ENCODE measurements at places on chromosomes 3 and 15. TPM values are rescaled to one million over a fixed set of nuclear protein-coding genes. Genes with fewer than 3 reads are reported as not detected.
A peak's percentile ranks its signal among the peaks of the same experiment; 100 is the strongest.

- peaks cover 10% of the 10 kb centered on the region for H3K36me3 ChIP-seq
- DNase-seq, result no peak
- H3K27ac ChIP-seq, result no peak overlapping the region
- H3K4me1 ChIP-seq, result peaks cover 4% of the 10 kb centered on the region
- no peak overlapping the region for H3K4me3 ChIP-seq
- H3K27me3 ChIP-seq, result peaks cover 4% of the 10 kb centered on the region
These were observed 30.3 kb downstream of the SEC61A1 start for GRCh38 chr3:128082546-128082945.

- H3K4me1 ChIP-seq, result peaks cover 37% of the 10 kb centered on the region
- no peak overlapping the region for H3K27ac ChIP-seq
- H3K36me3 ChIP-seq, result peaks cover 29% of the 10 kb centered on the region
- H3K27me3 ChIP-seq, result no peaks in the 10 kb centered on the region
- no peak overlapping the region for H3K4me3 ChIP-seq
- no peak for DNase-seq
These were observed 14.6 kb downstream of the CHSY1 start for GRCh38 chr15:101237251-101237650.

- H3K4me3 ChIP-seq, result peak overlapping the region; percentile 5
- no peak for DNase-seq
- no peaks in the 10 kb centered on the region for H3K27me3 ChIP-seq
These were observed 5.3 kb downstream of the COPG1 start for GRCh38 chr3:129254536-129255230.

The CEP19 gene
- total RNA-seq, result 6.3 TPM

DNA sequence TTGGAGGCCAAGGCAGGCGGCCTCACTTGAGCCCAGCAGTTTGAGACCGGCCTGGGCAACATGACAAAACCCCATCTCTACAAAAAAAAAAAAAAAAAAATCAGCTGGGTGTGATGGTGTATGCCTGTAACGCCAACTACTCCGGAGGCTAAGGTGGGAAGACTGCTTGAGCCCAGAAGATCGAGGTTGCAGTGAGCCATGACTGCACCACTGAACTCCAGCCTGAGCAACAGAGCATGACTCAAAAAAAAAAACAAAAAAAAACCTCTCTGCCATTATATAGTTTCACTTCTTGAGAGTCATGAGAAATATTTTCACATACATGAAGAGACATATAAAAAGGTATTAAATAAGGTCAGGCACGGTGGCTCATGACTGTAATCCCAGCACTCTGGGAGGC lies 45.9 kb upstream of the CP start:
- H3K4me1 ChIP-seq, result no peaks in the 10 kb centered on the region
- H3K27ac ChIP-seq, result no peak overlapping the region
- no peaks in the 10 kb centered on the region for H3K27me3 ChIP-seq
- H3K4me3 ChIP-seq, result no peak overlapping the region
- DNase-seq, result no peak

GRCh38 chr3:11556851-11557644 lies 86.7 kb downstream of the VGLL4 start:
- H3K4me1 ChIP-seq, result peaks cover 55% of the 10 kb centered on the region
- H3K4me3 ChIP-seq, result peak overlapping the region; percentile 4
- H3K27me3 ChIP-seq, result no peaks in the 10 kb centered on the region
- H3K36me3 ChIP-seq, result peaks cover 19% of the 10 kb centered on the region
- DNase-seq, result no peak

GRCh38 chr3:103494011-103494410 lies 1059.2 kb downstream of the ZPLD1 start:
- H3K4me1 ChIP-seq, result no peaks in the 10 kb centered on the region
- H3K27ac ChIP-seq, result no peak overlapping the region
- no peaks in the 10 kb centered on the region for H3K36me3 ChIP-seq
- no peak for DNase-seq

- peaks cover 15% of the 10 kb centered on the region for H3K4me1 ChIP-seq
- H3K27me3 ChIP-seq, result no peaks in the 10 kb centered on the region
- H3K4me3 ChIP-seq, result no peak overlapping the region
- no peak overlapping the region for H3K27ac ChIP-seq
These were observed 190.9 kb downstream of the FAM43A start for GRCh38 chr3:194876403-194877095.

The MED12L gene
- 12.8 TPM for total RNA-seq

The GABRR3 gene
- not detected for total RNA-seq

DNA sequence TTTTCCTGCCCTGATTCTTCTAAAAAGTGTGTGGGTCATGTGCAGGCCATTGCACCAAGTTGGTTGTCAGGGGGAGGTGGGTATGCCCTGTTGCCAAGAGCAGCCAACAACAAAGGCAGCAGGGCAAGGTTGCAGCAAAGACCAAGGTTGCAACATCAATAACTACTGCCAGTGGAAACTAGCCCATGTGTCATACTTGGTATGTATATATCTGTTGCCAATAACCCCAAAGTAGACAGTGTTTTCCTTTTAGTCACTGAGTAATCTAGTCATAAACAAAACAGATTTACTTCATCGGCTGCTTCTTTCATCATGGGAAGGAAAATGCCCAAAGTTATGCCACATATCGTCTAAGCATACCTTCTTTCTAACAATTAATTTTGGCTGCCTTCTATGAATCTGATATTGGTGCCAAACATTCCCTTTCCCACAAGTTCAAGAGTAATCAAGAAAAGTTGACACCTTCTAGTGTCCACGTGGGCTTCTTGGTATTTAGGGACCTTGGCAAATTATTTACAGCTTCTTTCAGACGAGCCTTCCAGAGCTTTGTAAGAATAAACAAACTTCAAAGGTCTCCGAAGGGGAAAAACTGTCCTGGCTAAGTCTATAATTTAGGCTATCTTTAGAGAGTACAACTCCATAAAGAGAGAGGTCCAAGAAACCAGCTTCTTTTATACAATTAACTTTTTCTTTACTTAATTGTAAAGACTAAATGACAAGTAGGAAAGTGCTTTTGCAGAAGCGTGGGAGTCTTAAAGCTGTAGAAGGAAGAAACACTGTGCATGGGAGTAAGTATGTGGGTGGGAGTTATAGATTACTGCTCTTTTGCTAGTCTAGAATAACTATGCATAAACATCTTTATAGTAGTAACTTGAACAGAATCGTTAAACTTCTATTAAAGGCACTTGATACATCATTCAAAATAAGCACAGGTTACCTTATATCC lies 10.0 kb upstream of the MBNL1 start:
- H3K36me3 ChIP-seq, result no peaks in the 10 kb centered on the region
- H3K27me3 ChIP-seq, result no peaks in the 10 kb centered on the region

GRCh38 chr3:184299488-184300377 lies 692 bp downstream of the PSMD2 start:
- no peaks in the 10 kb centered on the region for H3K27me3 ChIP-seq
- H3K4me1 ChIP-seq, result peaks cover 17% of the 10 kb centered on the region
- peaks cover 18% of the 10 kb centered on the region for H3K36me3 ChIP-seq
- peak overlapping the region; percentile 95 for H3K4me3 ChIP-seq
- DNase-seq, result no peak

DNA sequence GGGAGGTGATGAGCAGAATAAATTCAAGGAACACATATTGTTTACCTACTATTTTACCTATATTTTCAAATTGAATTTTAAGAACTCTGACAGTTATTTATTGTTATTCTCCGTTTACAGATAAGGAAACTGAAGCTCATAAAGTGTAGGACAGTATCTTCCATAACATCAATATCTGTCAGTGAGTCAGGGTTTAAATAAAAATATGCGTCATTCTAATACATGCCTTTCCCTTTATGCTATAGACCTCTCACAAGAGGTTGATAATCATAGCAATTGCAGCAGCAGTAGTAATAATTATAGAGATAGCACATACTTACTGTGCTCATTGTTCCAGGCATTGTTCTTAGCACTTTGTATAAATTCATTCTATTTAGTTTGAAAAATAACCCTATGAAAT lies 101.1 kb downstream of the EPHA6 start:
- DNase-seq, result no peak
- no peak overlapping the region for H3K4me3 ChIP-seq
- H3K36me3 ChIP-seq, result no peaks in the 10 kb centered on the region
- H3K4me1 ChIP-seq, result no peaks in the 10 kb centered on the region
- H3K27ac ChIP-seq, result no peak overlapping the region

The CGNL1 gene
- 1.2 TPM for total RNA-seq

The CACNA2D3 gene
- 0.34 TPM for total RNA-seq

The PSTPIP1 gene
- total RNA-seq, result 1.5 TPM

The ILDR1 gene
- not detected for total RNA-seq

The FGF12 gene
- 3.0 TPM for total RNA-seq

The FHIT gene
- 5.2 TPM for total RNA-seq

DNA sequence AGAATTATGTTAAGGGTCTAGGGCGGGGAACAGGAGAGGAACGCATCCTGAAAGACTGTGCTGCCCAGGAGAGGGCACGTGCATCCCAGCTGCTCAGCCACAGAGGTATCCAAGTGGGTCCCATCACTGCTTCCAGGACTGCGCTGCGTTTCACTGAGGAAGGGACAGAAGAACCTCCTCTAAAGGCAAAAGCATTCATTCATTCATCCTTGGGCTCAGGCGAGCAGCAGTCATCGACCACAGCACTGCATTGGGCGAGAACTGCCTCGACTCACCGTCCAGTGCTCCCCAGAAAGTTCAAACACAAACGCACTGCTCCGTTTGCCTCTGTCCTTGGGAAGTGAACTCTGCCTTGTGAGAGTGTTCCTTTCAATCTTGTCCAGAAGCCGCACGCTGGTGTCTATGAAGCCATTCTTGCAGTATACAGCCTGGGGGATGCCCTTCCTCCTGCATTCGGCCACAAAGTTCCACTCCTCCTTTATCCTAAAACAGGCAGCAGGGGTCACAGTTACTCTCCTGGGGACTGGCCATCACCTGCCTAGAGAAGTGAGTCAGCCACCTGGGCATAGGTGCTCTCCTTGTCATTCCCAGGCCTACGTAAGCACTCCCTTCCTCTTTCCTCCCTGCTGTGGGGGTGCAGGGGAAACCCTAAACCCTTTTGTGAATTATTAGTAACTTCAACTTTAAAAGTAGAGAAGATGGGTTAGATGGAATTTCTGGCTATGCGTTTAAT lies 21.2 kb downstream of the LRRC2 start:
- H3K27ac ChIP-seq, result no peak overlapping the region
- H3K36me3 ChIP-seq, result no peaks in the 10 kb centered on the region
- H3K4me1 ChIP-seq, result no peaks in the 10 kb centered on the region
- DNase-seq, result no peak

- H3K27ac ChIP-seq, result peak overlapping the region; percentile 2
- peaks cover 3% of the 10 kb centered on the region for H3K36me3 ChIP-seq
- peak overlapping the region; percentile 8 for H3K4me3 ChIP-seq
- no peak for DNase-seq
These were observed 534.6 kb downstream of the FOXP1 start for GRCh38 chr3:71048948-71049347.

The CAPN3 gene
- 2.7 TPM for total RNA-seq

The ARGFX gene
- not detected for total RNA-seq

The DOCK3 gene
- 5.0 TPM for total RNA-seq

Measured in neural crest cell (in vitro differentiated cells).